ENCODE measurements at places on chromosomes 7 and 10.

DNA sequence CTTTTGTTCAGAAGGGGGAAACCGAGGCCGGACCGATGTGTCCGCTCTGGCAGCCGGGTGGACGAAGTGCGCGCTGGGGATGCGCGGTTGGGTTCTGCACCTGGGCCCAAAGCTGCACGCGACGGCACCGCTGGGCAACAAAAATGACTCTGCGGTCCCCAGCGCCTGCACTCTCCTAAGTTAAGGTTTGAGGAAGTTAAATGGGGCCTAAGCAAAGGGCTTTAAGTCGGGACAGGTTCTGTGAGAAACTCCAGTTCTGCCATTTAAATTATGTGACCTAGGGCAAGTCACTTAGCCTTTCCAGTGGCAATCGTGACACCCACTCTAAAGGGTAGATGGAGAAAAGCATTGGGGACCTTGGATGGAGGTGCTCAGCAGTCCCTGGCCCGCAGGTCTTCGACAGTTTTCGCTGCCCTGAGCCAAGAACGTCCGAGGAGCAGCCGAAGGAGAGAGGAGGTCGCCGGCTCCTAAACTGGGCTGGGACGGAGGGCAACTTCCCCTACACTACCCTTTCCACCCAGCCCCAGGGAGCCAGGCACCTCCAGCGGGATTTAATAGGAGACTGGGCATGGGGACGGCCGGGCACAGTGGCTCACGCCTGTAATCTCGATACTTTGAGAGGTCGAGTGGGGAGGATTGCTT lies 534 bp upstream of the ACBD5 start:
- DNase-seq: no peak

DNA sequence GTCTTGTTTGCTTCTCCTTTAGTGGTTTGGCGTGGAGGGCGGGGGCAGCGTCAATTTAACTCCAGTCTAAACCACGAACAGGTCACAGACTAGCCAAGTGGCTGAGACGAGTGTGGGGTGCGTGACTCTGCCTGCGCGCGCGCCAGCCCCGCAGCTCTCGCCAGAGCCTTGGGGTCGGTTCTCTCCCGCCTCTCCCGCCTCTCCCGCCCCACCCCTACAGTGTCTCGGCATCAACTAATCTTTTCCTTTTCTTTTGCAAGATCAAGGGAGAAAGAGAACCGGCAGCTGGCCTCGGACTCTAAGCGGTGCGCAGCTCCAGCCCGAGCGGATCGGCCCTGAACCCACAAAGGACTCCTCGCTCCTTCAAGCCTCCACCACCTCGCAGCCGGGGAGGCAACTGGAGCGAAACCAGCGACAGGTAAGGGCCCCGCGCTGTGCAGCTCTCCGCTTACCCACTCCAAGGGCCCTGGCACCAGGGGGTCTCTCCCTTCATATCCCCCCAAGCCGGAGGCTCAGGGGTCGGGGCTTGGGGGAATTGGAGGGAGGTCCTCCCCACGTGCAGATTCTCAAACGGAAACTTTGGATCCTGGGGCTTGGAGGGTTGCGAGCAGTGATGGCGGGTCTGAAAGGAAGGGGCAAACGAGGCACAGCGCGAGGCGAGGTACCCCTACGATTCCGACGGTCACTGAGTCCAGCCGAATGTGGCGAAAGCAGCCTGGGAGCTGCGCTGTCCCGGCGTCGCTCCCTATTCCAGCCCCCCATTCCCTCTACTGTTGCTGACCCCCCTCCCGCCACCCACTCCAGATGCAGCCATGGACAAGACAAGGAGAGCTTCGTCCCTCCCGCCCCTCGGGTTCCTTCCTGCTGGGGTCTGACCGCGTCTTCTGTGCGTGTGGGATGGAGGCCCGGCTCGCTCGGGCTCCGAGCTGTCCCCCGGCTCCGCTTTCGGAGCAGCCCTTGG lies 829 bp downstream of the CHRM2 start:
- no peak for DNase-seq

DNA sequence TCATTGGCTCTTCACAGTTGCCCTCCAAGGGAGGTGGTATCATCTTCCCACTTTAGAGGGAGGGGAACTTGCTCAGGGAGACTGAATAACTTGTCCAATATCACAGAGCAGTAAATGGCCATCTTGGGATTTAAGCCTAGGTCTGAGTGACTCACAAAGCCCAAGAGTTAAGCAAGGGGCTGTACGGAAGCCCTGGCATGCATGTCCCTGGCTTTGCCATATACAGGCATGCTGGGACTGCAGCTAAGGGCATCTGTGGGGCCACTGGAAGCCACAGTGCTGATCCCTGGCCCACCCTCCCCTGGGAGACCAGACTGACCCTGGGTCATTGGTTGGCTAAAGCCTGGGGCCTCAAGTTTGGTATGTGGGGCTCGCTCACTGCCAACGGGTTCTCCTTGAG lies 3.1 kb downstream of the VSIR start:
- DNase-seq: no peak

- no peak for DNase-seq
Measured at GRCh38 chr10:80275756-80276155, 13.7 kb downstream of the MAT1A start.

DNA sequence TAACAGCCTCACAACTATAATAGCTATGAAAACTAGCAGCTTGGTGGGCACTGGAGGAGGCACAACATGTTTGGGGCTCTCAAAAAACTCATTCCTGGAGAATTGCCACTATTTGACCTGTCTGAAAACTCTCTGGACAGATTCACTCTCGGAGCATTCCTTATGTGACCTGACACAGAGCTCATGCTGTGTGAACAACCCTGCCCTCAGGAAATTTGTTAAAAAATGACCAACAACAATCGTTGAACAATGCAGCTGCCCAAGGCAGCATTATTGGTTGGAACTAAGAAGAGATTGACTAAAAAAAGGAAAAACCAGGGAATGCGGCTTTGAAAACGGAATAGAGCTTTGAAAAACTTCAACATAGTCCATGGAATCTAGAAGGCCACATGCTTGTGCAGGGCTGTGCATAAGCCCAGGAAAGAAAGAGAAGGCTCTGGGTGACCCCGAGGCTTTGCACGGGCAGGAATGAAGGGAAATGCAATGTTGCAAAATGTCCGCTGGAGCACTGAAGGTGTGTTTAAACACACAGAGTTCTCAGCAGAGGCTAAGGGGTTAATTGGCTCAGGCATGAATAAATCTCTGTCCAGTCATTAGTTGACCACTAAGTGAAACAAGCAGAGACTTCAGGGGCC lies 52.8 kb downstream of the NAMPT start:
- DNase-seq: no peak

Measured in NCI-H1694 (cell line).